ENCODE measurements at places on chromosomes 2 and 18.

DNA sequence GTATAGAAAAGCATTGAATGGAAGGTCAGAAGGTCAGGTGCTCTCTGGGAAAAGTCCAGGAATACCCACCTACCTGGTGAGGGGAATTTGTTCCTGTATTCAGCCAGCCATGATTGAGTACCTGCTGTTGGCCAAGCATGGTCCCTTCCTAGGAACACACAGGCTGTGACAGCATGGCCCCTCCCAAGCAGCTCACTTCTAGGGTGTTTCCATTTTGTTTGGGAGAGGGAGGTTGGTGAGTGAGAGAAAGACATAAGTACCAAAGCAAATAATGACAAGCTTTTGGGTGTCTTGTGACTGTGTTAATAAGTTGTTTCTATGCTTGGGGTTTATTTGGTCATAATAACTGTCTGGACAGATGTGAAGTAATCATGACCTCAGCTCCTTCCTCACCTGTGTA lies 46.3 kb downstream of the CABLES1 start:
- DNase-seq, result no peak

DNA sequence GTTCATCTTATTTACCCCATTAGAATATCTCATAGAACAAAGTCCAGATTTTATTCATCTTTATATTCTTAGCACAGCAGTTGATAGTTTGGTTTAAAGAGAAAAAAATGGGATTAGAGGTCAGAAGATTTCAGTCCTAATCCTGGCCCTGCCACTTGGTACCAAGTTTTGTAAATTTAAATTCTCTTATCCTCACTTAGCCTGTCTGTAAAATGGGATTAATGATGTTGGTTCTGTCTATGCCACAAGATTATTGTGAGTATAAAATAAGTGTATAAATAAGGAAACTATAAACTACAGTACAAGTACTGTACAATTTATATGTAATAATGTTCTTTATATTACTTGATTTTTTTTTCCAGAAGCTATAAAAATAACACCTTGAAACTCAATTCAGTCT lies 17.1 kb upstream of the DRC1 start:
- no peak for DNase-seq

DNA sequence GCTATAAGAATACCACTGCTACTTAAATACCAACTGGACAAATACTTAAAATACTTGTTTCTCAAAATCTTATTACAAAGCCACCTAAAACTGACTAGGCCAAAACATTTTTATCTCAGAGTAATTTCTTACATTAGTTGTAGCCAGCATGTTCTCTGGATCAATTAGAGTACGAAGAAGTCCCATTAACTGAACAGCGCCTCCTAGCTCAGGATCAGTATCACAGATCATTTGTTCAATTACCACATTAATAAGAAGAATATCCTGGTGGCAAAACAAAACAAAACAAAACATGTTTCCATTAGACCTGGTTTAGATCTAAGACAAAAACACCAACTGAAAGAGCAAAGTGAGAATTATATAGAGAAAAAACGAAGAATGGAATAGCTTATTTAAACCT lies 36.0 kb downstream of the PPP4R3B start:
- DNase-seq, result no peak

DNA sequence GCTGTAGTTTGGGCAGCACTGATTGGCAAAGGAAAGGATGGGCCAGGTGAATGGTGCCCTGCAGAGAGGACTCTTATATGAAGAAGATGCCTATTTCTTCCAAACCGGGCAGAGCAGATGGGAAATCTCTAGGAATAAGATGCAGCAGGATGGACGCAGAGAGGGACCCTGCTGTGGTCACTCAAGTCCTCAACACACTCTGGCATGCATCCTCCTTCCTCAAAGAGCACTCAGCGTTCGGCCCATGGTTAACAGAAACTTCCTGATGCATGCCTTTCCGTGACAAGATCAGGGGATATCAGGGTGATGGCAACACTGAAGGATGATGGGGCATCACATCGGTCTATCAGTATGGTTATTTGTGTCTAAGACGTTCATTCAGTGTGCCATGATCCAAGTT lies 232.7 kb downstream of the TTC32 start:
- no peak for DNase-seq

GRCh38 chr18:34848156-34848555 lies 138.1 kb downstream of the DTNA start:
- DNase-seq, result no peak

- no peak for DNase-seq
Observed at GRCh38 chr2:145692971-145693478, 1173.1 kb upstream of the ZEB2 start.

DNA sequence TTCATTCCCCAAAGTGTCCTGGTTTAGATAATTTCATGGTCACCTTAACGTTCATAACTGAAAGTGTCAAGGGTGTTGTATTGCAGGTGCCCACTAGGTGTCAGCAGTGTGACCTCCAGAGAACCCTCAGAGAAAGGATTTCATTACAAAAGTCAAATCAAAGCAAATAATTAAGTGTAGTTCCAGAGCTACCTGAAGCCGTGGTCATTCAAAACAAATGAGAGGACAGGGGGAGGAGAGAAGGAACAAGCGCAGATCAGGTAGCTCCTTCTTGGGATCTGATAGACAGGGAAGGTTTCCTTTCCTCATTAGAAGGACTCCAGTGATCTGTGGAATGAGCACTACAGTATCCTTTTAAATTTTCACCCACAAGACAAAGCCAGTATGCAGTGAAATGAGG lies at the start of gene SLC9A4:
TSS of gene SLC9A4 (plus strand) at position 207 of the 400 bp plus-strand sequence. CDS start 534 bp downstream, outside the sequence.
- DNase-seq, result peak; percentile 19

DNA sequence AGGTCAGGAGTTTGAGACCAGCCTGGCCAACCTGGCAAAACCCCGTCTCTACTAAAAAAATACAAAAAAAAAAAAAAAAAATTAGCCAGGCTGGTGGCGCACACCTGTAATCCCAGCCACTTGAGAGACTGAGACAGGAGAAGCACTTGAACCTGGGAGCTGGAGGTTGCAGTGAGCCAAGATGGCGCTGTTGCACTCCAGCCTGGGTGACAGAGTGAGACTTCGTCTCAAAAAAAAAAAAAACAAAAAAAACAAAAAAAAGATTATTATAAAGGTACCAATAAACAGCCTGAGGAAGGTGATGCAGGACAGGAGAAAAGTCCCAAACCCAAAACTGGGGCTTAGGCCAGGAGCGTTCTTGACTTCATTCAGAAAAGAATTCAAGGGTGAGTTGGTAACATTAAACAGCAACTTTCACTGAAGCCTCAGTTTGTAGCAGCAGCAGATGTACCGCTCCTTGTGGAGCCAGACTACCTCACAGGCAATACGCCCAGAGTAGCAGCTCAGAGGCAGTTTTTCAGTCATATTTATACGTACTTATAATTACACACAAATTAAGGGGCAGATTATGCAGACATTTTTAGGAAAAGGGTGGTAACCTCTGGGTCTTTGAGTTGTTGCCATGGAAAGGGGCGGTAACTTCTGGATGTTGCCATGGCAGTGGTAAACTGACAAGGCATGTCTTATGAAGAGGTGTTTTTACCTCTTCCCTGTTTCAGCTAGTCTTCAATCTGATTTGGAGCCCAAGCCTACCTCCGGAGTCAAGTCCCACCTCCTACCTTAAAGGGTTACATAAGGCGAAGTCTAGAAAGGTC lies 1596.6 kb upstream of the CELF4 start:
- no peak for DNase-seq

- no peak for DNase-seq
Observed at GRCh38 chr18:77250501-77250925, 865 bp downstream of the GALR1 start.

GRCh38 chr18:77059294-77059916 lies 73.2 kb downstream of the MBP start:
- peak; percentile 31 for DNase-seq

DNA sequence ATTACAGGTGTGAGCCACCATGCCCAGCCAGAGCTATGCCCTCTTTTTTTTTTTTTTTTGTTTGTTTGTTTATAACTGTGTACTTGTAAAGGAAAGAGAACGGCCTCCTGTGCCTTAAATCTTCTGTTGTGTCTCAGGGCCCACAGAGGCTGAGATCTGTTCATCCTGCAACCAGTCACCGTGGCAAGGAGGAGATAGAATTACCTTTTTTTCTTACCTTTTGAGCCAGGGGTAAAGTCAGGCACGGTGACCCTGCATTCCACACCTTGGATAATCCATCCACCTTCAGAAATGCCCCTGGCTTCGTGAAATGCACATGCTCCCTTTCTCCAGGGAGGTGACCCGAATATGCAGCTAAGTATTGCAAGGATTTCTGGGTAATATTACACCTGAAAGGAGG lies 12.8 kb downstream of the NEDD4L start:
- no peak for DNase-seq

- peak; percentile 16 for DNase-seq
Observed at GRCh38 chr2:114550895-114551793, 108.7 kb downstream of the DPP10 start.

DNA sequence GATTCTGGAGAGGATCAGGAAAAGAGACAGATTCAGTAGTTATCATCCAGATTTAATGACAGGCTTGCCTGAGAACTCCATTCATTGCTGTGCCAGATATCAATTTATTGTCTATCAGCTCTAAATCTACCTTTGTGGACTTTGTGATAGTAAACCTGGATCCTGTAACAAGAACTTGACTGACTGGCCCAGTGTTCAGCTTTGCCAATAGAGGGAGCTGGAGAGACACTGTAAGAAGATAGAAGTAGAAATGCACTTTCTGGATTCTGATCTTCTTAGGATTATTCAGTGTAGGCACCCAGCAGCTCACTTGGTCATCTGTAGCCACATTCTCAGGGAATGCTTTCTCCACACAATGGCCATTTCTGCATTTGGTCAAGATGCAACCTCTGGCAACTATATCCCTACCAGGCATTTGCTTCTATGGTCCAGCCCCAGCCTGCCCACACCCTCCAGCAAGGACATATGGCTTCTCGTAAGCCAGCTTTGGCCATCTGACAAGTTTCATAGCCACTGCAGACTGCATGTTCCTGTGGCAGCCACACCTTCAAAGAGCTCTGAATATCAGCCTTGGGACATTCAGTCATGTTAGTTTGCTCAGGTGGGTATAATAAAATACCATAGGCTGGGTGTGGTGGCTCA lies 6.1 kb upstream of the SERPINB8 start:
- DNase-seq, result no peak

GRCh38 chr2:178397002-178397605 lies 53.9 kb downstream of the PRKRA start:
- peak; percentile 34 for DNase-seq

Measured in SK-N-DZ (cell line).